ENCODE measurements at places on chromosomes 3 and 15.

GRCh38 chr15:69340243-69340900 lies 41.7 kb downstream of the PAQR5 start:
- DNase-seq: no peak

GRCh38 chr15:62648954-62649353 lies 393.6 kb upstream of the TPM1 start:
- DNase-seq: no peak

DNA sequence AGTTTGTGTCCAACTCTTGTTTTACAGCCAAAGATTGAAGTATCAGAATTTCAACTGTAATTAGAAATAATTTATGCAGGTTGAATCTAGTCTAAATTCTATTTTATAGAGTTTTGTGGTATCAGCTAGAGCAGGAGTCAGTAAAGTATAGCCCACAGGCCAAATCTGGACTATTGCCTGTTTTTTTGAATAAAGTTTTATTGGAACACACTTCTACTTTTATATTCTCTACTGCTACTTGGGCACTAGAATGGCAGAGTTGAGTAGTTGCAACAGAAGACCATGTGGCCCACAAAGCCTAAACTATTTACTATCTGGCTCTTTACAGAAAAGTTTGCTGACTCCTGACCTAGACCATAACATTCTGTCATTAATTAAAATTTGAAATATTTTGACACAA lies 36.3 kb downstream of the TFG start:
- DNase-seq: no peak

- DNase-seq: no peak
These were observed 135.3 kb downstream of the RPL22L1 start for GRCh38 chr3:170734735-170735065.

- DNase-seq: no peak
These were observed 61.7 kb upstream of the AKAP13 start for GRCh38 chr15:85318732-85319076.

GRCh38 chr3:74661672-74662071 lies 47.2 kb upstream of the CNTN3 start:
- DNase-seq: no peak

DNA sequence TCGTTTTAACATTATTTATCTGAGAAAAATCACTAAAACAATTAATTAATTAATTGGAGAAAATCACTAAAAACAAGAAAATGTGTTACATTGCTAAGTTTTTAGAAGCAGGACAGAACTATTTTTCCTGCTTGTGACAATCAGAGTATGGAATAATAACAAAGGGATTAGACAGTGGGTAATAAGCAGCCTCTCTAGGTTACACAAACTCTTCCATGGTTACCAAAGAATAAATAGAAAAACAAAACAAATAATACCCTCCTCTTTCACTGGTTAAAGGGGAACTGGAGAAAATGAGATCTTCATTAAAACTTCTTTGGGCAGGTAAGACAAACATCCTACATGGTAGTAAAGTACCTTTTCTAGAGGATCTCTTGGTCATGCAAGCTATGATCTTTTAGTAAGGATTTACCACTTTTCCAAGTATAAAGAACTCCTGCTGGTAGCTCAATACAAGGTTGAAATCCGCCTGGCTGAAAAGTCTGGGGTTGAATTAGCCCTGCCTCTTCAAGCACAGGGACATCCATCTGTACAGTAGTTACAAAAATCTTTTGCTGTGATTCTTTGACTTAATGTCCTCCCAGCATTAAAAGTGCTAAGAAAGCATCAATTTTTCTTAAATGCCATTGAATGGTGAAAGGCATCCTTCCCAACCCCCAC lies 2.5 kb upstream of the PLCH1 start:
- no peak for DNase-seq

- no peak for DNase-seq
These were observed 228 bp downstream of the GLT8D1 start for GRCh38 chr3:52705438-52705687.

- no peak for DNase-seq
These were observed 126.2 kb downstream of the TIGIT start for GRCh38 chr3:114420072-114420471.

- no peak for DNase-seq
These were observed 141.3 kb downstream of the CD47 start for GRCh38 chr3:107949394-107949970.

GRCh38 chr3:185328324-185329004 lies 34.5 kb upstream of the MAP3K13 start:
- DNase-seq: no peak

GRCh38 chr3:117548600-117548999 lies 839.0 kb downstream of the TUSC7 start:
- no peak for DNase-seq

DNA sequence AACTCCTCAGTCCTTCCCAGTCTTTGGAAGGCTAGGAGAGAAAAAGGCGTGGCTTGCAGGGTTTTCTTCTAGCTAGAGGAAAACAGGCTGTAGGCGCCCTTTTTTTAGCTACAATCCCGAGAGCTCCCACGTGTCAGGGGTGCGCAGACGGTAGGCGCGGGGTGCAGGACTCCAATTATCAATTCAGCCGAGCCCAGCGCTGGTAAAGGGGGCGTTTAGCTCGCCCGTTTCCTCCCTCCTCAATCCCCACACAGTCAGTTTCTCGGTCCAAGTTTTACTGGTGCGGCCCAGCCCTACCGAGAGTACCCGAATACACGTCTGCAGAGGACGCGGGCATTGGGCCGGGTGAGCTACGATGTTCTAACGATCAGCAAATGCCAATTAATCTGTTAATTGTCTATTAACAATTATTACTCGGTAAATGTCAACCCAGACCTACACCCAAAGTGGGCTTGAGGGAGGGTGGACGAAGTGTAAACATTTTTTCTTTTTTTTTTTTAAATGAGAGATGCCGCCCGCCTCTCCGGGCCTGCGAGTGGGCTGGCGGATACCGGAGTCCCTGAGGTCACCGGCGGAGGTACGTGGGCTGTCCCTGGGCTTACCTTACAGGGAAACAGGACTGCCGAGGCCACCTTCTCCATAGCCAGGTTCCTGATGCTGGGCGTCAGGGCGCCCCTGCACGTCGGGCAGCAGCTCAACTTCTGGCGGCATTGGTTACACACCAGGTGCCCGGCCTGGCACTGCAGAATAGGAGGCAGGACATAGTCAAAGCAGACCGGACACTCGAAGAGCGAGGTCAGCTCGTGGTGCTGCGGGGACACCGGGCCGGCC lies 923 bp downstream of the SIAH2 start:
- peak; percentile 48 for DNase-seq

GRCh38 chr15:74653426-74654102 lies 37.9 kb downstream of the CLK3 start:
- DNase-seq: no peak

DNA sequence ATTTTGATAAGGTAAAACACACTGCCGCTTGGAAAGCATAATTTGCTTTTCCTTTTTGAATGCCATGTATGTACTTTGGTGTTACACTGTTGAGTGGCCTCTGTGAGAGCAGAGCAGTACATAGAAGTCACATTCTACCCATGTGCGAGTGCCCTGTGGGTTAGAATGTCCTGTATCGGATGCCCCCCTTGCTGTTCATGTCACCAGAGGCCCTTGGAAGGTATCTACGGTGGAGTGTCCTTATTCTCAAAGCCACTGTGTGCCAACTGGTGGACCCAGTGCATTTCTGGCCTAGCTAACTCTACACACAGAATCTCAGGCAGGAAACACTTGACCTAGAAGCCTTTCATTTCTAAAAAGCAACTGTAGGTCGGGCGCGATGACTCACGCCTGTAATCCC lies 137.0 kb downstream of the GHSR start:
- no peak for DNase-seq

DNA sequence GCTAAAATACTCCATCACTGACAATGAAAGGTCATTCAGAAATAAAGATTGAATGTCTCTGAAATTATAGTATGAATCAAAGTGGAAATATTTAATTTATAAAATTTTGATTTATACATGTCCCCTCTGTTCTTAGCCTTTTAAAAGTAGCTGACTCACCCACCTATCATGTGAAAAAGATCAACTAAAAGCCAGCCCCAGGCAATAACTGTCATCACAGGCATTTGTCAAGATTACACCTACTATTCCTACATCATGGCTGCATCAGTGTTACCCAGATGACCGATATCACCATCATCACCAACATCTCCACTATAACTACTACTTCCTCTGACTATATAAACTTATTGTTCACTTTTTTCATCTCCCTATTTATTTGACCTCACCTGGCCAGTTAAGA lies 14.3 kb upstream of the PIK3R4 start:
- no peak for DNase-seq

GRCh38 chr15:37973856-37974255 lies 39.4 kb downstream of the TMCO5A start:
- DNase-seq: no peak

DNA sequence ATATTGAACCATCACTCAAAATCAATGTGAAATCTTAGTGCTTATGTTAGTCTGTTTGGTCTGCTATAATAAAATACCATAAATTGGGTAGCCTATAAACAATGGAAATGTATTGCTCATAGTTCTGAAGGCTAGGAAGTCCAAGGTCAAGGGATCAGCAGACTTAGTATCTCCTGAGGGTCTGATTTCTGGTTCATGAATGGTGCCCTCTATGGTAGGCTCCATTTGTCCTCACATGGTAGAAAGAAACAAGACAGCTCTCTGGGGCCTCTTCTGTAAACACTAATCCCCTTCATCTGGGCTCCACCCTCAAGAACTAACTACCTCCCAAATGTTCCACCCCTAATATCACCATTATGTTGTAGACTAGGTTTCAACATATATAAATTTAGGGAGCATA lies 15.0 kb upstream of the EOMES start:
- no peak for DNase-seq

GRCh38 chr3:72665701-72666446 lies 182.4 kb downstream of the SHQ1 start:
- peak; percentile 56 for DNase-seq

- no peak for DNase-seq
These were observed 1434.1 kb downstream of the SI start for GRCh38 chr3:163644172-163644571.

DNA sequence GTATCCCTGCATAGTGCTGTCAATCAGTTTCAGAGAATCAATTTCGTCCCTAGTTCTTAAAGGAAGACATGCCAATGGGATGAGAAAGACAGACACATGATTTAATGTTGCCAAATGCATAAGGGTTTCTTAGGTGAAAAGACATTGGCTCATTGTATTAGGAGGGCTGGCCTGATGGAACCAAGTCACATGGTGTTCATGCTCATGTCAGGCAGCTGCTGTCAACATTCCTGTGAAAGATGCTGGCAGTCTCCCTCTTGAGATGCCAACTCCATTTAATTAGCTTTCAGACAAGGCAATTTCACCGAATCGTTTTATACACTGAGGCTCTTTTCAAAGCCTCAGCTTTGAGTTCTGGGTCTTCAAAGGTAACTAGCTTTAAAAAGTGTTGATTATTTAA lies 16.1 kb upstream of the IL1RAP start:
- DNase-seq: no peak

DNA sequence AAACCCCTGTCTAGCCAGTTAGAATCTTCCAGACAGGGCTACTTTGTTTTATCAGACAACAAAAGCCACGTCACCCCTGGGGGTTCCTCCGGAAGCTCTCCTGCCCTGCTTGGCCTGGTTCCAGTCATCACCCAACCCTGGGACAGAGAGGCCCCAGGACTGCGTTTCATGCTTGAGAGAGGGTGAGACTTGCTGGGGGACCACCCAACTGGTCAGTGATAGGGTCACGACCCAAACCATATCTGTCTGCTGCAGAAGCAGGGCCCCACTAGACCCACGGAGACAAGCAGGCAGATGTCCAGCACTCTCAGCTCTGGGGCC lies 1.2 kb downstream of the NT5DC2 start:
- DNase-seq: no peak

GRCh38 chr3:41920406-41920965 lies 41.4 kb downstream of the ULK4 start:
- DNase-seq: no peak

- no peak for DNase-seq
These were observed 21.8 kb upstream of the LIMD1 start for GRCh38 chr3:45572755-45573154.

- no peak for DNase-seq
These were observed 35.2 kb upstream of the TF start for GRCh38 chr3:133711013-133711412.

GRCh38 chr3:133763797-133764683 lies 17.8 kb downstream of the TF start:
- DNase-seq: no peak

DNA sequence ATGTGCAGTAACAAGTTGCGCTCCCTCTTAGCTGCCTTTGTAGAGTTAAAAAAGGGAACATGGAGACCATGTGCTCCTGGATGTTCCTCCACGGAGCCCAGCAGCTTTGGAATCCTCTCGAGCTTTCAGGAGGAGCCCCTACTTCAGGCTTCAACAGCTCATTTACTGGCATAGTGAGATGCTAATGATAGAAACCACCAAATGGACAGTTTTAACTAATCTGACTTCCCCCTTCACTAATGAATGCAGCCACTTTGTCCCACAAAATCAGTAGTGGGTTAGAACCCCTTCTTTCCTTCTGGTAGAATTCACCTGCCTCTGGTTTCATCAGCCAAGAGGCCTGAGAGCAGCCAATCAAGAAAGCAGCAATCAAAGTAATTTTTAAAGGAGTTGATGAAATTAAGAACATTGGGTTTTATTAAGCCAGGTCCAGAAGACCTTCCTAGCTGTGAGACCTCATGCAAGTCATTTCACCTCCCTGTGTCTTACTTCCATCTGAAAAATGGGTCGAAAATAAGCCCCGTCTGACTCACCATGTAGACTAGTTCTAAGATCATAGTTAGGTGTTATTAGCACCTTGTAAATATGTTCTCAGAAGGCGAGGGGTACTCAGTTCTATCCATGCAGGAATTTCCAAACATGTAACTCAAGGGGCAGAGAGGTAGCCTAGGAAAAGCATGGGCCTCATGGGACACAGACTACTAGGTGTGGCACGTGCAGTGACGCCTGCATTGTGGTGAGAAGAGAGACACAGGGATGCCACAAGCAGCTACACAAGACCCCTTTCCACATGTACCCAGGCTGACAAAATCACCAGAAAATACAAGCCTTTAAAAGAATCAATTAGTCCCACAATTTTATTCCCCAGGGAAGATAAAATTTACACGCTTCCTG lies 179.7 kb upstream of the LPP start:
- peak; percentile 27 for DNase-seq

DNA sequence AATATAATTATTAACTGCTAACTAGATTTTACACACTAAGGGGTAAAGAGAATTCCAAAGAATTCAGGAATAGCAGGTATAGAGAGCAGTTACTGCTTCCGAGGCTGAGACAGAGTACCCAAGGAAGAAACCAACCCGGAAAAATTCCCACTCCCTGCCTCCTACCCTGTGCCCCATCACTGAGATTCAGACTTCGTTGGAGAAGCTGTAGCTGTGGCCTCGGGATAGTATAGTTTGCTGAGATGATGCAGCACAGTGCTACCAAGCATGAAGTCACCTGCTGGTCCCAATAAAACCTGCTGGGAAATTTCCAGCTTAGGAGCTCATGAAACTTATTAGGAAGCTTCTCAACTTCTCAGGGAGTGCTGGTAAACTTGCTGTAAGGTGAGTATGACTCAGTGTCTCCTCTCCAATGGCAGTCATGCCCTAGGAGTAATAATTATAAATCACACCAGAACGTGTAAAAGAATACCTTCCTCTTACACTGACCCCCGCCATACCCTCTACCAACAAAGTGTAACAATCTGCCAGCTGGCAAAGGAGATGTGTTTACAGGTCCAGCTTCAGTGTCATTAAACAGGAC lies 215.2 kb upstream of the ROBO2 start:
- no peak for DNase-seq

Measured in stimulated activated CD4-positive, alpha-beta T cell treated with anti-CD3 and anti-CD28 coated beads, Interleukin-4, amount 100 ng/mL, for 24 hours (primary cell).